NCI-H2227 treated with DMSO at 0.1 percent for 48 hours (cell line): ENCODE measurements at places on chromosomes 11 and 22.

DNA sequence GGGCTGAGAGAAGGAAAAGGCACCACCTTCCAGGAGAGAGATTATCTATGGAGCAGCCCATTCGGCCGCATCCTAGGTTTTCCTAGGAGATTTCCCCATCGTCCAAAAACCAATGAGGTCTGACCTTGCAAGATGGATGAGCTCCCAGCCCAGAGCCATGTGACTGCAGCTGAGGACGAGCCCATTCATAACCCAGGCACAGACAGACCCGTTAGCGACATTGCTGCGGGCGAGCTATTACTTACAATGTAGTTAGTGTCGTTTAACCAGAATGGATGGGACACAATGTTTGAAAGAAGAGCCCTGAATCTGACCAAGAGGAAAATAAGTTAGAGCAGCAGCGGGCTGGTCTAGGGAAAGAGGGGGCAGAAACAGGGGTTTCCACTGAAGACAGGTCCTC is 395.9 kb upstream of the CADM1 start:
- no peak for DNase-seq

DNA sequence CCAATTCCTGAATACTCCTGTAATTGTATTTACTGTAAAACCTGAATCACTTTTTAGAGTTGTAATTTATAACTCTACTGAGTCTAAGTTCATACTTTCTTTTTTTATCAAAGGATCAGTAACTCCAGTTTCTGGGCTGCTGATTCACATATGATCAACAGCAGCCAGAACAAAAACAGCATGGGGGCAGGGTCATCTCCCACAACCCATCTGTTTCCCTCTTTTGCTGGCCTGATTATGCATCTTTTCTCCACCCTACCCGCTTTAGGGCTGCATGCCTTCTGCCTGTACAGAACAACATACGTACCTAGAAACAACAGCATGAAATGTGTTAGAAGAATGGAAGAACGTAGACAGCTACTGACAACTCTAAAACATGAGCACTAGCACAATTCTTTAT is 76.0 kb downstream of the MRTFA start:
- DNase-seq = no peak

- no peak for DNase-seq
Observed at GRCh38 chr11:69569306-69570200, 71.4 kb upstream of the CCND1 start.

DNA sequence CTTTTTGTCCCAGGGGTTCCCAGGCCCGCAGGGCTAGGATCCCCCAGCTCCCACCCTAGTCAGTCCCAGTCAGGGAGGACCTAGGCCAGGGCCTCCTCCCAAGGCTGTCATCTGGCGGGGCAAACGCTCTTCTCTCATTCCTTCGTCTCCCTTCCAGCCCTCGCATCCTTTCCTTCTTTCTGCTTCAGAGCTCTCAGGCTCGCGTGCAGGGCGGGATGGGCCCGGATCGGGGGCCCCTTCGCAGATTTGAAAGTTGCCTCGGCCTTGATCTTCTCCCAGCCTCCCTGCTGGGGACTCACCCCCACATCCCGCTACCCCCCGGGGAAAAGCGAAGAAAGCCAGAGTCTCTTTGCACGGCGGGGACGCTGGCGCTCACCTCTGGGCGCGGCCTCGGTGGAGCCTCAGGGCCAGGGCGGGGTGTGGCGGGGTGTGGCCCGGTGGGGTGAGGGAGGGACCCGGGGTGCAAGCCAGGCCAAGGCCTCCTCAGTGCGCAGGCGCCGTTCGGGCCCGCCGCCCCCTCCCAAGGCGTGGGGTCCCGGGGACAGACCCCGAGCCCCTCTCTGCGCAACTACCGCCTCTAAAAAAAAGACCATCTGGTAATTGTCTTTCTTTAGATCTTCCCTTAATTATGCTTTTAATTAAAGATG is 14.8 kb upstream of the PAX6 start:
- DNase-seq = no peak
